T-helper 1 cell (primary cell): ENCODE measurements at places on chromosomes 12 and 14.

- DNase-seq = peak; percentile 5
Observed at GRCh38 chr12:90978117-90978770, 23.3 kb upstream of the CCER1 start.

DNA sequence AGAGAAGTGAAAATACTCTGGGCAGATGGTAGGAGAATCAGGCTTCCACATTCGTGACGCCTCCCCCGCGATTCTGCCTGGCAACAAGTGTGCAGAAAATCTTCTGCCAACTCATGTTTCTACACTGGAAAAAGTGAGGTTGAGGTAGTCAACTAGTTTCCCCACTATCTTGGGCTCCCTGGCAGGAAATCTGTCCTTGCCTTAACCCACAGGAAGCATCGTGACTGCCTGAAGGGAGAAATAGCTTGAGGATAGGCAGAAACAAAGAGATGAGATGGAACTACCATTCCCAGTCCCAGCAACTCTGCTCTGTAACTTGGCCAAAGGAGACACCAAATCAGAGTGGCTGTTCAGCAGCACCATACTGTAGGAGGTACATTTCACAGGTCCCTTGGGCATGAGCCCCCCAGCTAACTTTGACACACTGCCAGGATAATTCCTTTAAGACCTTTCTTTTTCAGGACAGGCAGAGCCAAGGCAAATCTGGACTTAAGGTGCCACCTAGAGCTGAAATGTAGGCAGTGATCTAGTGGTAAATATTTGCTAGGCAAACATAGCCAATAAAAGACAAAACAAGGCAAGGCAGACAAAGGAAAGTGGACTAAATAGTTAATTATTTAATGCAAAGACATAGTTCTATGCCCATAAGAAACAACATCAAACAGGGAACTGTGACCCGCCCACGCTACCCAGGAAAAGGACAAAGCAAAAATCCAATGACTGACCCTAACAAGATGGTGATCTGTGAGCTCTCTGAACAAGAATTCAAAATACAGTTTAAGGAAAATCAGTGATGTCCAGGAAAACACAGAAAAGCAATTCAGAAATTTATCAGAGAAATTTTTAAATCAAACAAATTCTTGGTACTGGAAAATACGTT is 205.1 kb downstream of the PTPRO start:
- no peak for DNase-seq

DNA sequence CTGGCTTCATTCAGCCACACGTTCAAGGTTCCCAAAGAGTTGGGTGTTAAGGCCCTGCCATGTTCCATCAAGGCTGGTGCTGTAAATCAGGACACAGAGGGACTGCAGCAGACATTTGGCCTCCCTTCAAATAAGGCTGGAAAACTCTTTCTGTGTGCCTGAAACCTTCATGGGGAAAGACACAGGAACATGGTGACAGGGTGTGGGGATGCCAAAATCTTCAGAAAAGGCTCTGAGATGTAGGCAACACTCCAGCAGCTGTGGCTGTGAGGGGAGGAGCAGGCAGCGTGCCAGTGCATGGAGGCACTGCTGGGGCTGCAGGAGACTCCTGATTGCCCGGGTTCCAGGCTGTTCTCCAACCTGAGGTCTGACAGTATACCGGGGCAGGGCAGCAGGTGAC is 15.0 kb downstream of the POMT2 start:
- no peak for DNase-seq

DNA sequence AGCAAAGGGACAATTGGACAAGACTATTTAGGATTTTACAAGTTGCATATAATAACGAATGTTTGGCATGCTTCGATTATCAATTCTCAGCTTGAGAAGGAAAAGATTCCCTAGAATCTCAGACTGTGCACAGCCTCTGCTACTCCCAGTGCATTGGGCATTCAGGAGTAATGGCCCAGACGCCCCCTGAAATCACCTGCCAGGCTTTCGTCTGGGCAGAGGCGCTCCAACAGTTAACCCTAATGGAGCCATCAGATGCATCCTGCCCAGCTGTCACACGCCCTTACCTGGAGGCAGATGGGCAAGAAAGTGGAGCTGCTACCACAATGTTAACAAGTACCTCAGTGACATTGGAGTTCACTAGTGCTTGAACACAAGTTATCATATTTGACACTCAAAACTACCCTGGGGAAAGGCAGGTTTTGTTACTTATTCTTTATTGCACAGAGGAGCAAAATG is 927 bp upstream of the LRP6 start:
- no peak for DNase-seq

GRCh38 chr12:78194448-78194847 is 363.8 kb downstream of the NAV3 start:
- no peak for DNase-seq

- no peak for DNase-seq
Observed at GRCh38 chr12:128789356-128789929, 34.3 kb downstream of the SLC15A4 start.

DNA sequence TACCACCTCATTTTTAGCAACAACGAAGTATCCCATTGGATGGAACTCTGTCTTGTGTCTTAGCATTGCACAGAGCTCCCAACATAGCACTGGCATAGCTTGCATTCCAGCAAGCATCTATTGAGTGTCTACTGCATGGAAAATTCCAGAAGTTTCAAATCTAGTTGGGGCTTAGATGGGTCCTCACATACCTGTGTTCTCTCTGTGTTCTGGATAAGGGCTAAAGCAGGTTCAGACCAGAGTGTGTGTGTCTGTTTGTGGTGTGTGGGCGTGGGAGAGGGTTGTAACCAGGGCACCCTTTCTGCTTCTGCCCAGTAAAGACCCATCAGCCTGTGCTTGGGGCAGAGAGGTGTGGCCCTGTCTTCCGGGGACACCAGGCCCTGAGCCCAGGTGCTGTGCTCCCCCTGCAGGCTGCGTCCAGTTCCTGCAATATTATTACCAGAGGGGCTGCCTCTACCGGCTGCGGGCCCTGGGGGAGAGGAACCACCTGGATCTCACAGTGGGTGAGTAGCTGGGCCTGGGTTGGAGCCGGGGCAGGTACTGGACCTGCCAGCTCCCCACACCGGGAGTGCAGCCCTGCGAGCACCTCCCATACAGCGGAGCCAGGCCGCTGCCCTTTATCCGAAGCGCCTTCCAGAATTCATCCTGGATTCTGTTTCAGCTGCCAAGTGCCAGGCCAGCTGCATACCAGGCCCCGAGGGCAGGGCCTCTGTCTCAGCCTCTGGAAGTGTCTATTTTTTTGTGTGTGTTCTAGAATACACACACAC is 20.3 kb downstream of the RHOF start:
- DNase-seq = peak; percentile 57

- no peak for DNase-seq
Observed at GRCh38 chr14:65131301-65131701, 29.0 kb upstream of the MAX start.
